ENCODE measurements at places on chromosomes 13 and 19.

DNA sequence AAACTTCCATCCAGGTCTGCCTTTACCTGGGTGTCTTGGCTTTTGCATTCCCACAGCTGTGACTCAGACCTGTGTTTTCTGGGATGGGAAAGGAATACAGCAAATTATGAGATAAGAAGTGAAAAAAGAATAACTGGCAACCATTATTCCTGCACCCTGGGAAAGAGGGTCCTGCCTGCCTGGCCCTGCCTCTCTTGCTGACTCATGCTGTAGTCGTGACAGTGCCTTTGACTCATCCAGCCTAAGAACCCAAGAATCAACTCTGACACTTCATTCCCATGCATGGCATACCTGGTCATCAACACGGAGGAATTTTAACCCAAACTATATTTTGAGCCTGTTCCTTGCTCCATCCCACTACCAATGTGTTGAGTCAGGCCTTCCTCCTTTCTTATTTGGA lies 185.4 kb upstream of the SERP2 start:
- DNase-seq = peak; percentile 16

DNA sequence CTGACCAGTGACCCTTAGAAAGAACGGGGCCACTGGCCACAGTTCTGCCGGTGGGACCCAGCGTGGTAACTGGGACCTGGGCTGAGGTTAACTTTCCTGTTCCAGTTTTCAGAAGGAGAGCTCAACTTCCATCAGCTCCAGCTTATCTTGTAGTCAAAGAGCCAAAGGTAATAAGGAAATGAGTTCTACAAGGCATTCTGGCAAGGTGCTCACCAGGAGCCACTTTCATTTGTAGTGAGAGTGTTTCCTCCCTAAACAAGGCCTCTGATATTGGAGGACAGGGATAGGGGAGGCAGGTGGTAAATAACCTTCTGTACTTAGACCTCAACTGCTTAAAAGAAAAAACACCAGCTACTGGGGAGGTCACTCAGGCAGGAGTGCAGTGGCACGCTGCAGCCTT lies 38.1 kb downstream of the PBX4 start:
- DNase-seq = no peak

DNA sequence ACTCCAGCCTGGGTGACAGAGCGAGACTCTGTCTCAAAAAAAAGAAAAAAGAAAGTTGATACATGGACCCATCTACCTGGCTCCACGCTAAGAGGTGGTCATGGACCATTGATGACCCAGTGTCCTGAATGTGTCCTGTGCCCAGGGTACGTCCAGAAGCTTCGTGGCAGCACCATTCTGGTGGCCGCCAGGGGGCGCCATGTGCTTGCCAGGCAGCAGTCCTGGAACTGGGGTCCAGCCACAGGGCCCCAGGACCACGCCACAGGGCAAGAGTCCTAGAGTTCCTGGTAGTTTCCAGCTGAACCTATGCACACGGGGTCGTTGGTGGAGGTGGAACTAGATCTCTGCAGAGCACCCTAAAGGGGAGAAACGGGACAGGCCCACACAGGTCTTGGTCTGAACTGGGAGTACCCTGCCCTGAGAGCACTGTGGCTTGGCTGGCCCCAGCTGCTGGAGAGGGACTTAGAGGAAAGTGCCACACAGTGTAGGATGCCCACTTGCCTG lies 19.9 kb upstream of the FBXO27 start:
- DNase-seq = no peak

DNA sequence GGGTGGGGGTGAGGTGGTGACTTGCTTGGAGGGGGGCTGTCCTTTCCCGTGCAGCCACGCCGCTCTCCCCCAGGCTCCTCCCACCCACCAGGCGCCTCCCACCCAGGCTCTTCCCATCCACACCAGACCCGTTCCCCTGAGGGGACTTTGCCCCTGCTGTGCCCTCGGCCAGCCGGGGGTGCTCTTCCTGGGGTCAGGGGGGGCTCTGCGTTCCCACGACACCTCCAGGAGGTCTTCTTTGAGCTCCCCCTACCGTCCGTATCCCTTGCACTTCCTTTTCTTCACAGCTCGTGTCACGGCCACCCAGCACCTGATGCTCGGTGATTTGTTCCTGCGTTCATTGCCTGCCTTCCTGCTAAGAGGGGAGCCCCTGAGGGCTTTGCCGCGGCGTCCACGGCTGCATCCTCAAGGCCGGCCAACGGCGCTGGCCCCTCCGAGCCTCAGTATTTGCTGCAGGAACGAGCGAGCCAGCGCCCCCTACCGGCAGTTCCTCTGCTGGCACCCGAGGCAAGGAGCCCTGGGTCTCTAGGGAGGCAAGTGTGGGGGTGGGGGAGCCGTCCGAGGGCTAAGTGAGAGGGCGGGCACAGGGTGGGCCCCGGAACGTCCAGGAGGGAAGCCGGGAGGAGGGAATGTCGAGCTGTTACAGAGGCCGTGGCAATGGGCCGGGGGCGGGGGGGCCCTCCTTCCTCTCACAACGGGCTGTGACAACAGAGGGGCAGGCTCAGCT lies 11.8 kb downstream of the LRRC4B start:
- DNase-seq = peak; percentile 49

DNA sequence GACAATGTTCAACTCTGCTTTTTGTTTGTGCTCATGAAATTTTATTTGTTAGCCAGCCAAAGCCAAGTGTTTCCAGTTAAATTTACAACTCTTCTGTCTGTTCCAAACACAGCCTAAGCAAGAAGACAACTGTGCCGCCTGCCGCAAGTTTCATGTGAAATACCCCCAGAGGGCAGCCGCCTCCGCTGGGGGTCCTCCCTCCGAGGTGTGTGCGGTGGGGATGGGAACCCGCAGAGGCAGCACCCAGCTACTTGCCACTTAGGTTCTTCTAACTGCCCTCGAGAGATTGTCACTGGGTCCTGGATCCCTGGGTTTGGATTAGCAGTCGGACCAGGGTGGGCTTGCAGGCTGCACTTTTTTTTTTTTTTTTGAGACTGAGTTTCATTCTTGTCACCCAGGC lies 28.5 kb downstream of the ATP11A start:
- no peak for DNase-seq

DNA sequence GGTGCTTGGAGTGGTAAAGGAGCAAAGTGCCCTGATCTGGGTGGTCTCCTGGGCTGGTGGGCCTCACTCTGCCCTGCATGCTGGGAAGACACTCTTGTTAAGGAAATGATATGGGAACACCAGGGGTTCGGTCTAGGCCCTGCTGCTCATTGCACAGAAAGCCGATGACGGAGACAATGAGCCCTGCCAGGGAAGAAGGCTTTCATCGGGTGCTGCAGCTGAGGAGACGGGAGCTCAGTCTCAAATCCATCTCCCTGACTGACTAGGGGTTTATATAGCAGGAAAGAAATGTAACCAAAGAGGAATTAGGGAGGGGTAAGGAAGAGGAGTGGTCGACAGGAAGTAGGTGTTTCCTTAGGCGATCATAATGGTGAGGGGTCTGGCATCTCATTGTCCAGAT lies 253.4 kb downstream of the TEX29 start:
- DNase-seq = no peak

GRCh38 chr19:18846862-18847548 lies 15.2 kb downstream of the UPF1 start:
- DNase-seq = no peak

DNA sequence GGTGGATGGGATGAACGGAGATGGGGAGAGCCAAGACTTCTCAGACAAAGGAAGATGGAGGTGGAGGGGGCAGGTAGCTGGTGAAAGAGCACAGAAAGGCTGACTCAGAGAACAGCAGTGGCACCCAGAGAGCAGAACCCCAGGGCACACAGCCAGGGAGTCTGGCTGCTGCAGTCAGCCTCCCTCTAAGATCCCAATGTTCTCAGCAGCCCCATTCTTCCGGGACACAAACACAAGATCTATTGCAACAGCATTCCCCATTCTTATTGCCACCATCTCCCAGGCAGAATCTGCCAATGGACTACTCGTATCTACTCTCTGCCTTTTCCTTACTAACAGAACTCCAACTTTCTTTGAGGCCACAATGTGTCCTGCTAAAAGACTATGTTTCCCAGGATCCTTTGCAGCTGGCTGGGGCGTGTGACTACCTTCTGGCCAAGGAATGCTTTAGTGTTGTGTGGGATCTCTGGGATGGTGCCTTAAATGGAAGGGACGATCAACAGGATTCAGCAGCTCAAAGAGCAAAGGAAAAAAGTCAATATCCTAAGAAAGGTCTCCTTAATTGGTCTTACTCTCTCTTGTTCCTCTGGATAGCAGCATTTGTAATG lies 7.5 kb downstream of the THAP8 start:
- DNase-seq = no peak

DNA sequence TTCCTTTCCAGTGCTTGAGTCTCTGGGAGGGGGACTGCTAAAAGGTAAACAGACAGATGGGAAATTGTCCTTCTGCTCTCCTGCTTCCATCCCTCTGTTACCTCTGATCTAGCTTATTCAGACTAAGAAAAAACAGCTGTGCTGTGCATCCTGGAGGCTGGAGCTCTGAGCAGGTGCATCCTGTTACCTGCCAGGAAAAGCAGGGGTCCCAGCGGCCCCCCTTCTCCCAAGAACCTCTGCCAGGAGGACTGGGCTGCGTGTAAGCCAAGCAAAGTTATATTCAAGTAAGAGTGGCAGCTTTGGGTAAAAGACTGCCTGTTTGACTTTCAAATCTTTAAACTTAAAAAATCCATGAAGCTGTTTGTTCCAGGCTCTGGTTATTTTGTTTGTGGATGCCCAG lies 75.1 kb downstream of the C13orf42 start:
- DNase-seq = no peak

DNA sequence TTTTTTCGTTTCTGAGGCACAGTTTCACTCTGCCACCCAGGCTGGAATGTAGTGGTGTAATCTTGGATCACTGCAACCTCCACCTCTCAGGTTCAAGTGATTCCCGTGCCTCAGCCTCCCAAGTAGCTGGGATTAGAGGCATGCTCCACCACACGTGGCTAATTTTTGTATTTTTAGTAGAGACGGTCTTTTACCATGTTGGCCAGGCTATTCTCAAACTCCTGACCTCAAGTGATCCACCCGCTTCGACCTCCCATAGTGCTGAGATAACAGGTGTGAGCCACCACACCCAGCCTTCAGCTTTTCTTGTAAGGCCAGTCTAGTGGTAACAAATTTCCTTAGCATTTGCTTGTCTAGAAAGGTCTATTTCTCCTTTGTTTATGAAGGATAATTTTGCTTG lies 46.2 kb downstream of the ZNF568 start:
- no peak for DNase-seq

DNA sequence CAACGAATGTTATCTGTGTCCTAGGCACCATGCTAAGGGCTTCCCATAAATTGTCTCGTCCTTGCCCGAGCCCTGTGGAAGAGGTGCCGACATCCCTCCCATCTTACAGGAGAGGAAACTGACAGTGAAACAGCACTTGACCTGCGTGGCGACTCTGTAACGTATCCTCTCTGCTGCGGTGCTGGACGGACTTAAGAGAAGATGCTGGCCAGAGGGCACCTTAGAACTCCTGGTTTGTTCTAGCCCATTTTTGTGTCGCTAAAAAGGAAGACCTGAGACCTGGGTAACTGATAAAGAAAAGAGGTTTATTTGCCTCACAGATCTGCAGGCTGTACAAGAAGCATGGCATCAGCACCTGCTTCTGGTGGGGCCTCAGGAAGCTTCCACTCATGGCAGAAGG lies 68.6 kb downstream of the KCTD15 start:
- DNase-seq = no peak

DNA sequence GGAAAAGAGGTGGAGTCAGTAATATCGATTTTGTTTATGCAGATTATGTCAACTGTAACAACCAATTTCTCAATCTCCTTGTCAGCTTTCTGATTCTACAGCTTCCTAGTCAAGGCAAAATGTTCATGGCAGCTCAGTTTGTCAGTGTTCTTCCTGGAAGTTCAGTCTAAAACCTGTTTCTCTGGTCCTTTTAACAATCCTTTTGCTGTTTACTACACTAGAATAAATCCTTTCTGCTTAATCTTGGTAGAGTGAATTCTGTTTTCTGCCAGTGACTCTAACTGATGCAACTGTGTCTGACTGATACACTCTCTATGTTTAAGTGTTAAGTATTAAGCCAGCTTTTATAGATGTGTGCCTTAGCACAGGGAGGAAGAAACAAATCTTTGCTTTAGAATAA lies 516.9 kb upstream of the KLF12 start:
- no peak for DNase-seq

GRCh38 chr13:43316946-43317353 lies 293.6 kb downstream of the DNAJC15 start:
- no peak for DNase-seq

DNA sequence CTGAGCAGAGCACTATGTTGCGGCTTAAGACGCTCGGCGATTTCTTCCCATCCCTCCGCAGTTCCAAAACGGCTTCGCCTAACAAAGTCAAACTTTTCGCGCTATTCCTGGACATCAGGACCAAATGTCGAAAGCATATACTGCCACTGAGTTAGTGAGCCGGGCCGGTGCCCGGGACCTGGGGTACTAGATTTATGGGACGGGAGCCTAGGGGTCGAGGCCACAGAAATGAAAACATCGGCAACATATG lies 699 bp downstream of the RCBTB2 start:
- DNase-seq = no peak

- DNase-seq = no peak
These were observed 125.0 kb downstream of the URI1 start for GRCh38 chr19:30066781-30067759.

DNA sequence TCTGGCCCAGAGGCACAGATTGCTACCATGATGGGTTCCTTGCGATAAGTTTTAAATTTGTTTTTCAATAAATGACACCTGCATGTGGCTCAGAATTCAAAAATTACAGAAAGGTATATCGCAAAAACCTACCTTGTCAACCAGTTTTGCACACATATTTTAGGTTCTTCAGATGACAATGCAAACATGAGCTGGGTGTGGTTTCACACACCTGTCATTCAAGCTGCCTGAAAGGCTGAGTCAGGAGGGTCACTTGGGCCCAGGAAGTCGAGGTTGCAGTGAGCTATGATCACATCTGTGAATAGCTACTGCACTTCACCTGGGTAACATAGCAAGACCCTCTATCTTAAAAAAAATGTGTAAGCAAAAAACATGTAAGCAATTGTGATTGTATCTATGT lies 56.1 kb downstream of the DNM2 start:
- DNase-seq = no peak

- DNase-seq = no peak
These were observed 8.2 kb downstream of the NDUFA11 start for GRCh38 chr19:5895409-5895808.

- no peak for DNase-seq
These were observed 27.9 kb upstream of the IGFL1 start for GRCh38 chr19:46201454-46202310.

- DNase-seq = no peak
These were observed 364.2 kb upstream of the SLC10A2 start for GRCh38 chr13:103430368-103430767.

DNA sequence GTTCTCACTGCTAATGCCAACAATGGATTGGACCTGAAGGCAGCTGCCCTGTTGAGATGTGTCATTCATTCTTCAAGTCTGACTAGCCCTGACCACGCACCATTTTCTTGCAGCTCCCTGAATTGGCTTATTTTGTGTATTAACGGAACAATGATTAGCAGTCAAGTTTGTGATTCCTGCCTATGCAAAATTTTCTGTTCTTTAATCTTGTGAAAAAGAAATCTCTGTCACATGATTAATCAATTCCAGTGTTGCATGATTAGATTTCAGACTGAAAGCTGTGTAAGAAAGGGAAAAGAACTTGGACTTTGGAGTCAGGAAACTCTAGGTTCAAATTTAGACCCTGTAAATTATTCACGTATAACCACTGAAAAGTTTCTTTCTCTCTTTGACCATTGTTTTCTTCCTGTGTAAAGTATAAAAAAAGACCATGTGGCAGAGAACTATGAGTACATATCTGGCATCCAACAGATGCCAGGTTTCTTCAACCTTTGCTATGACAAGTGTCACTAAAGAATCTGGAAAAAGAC lies 64.5 kb upstream of the SLC10A2 start:
- no peak for DNase-seq

Data from HCT116 (cell line).